ENCODE measurements at places on chromosomes 12 and 14.

DNA sequence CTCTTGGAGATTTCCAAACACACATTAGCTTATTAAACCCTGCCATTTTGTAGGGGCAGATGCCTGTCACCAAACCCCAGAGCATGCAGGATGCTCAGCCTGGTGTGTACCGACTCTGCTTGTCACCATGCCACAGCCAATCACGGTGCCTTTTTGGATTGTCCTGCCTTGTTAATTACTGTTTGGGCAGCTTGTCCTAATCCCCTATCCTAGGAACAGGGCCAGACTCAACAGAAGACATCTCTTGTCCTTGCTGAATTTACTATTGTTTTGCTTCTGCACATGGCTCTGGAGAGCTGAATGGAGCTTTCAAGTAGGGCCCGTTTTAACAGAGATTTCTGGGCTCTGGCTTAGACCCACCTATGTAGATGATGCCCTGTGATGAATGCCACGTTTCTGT is 388.5 kb downstream of the AACS start:
- peak; percentile 6 for DNase-seq

DNA sequence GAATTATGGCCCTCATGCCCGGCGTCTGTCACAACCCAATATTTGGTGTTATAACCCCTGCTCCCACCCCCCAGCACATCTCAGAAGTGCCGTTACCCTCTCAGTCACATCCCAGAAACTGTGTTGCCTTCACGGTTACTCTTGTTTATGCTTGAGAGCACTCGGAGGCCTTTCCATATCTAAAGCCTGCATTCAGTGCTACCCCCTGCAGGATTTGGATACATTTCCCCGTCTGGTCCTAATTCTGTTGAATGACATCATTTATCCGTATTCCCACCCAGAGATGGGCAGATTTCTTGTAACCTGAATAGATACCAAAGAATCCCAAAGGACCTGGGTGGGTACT is 19.1 kb upstream of the FOS start:
- no peak for DNase-seq

DNA sequence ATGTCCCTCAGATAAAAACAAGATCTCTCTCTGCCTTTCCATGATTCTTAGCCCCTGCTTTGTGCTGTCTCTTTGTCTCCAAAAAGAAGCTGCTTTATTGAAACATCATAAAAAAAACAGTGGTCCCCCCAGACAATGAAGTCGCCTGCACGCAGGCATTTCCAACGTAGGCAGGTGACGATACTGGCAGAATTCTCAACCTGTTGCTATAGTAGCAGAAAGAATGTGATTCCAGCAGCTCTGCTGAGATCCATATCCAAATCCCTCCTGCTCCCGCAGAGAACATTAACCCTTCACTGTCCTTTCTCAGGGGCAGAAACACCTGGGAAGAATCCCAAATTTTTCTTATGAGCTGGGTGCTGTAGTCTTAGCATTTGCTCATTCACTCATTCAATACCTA is 84.8 kb downstream of the STON2 start:
- peak; percentile 35 for DNase-seq

DNA sequence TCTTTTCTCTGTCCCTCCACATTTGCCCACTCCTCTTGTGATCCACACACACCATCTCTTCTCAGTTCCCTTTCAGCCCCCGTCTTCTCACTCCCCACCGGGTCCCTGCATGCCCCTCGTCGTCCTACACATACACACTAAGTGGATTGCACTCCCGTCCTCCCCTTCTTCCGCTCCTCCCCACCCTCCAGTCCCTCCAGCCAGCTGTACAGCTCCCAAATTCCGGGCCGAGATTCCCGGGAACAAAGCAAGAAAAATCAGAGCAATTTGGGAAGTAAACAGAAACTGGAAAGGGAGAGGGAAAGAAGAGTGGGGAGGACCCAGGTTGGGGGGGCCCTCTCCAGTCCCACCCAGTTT is 282 bp upstream of the IGFBP6 start:
- DNase-seq = no peak

DNA sequence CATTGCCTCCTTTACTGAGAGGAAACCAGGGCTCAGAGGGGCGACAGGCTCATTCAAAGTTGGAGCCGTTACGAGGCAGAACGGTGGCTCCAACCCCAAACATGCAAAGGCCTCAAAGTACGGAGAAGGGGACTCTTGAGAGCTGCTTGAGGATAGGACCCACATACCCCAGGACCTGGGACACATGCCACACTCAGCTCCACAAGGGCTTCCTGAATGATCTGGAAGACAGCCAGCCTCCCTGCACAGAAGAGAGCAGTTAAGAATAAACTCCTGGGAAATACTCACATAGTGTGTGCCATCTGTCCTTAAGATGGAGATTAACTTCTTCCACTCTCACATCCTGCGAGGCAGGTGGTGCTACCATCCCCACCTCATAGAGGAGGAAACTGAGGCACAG is 26.6 kb upstream of the NXPH4 start:
- no peak for DNase-seq

DNA sequence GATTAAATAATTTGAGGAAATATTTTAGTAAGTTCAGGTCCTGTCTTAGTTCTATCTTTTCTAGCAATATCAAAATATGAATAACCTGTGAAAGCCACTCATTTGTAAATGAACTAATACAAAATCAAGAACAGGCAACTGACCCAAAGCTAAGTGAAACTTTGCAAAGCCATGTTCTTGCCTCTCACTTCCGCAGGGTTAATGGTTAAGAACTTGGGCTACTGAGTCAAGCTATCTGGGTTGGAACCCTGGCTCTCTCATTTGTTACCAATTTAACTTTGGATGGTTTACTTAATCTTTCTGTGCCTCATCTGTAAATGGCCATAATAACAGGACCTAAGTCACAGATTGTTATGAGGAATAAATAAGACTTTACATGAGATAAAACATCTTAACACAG is 2.8 kb downstream of the KIF21A start:
- DNase-seq = no peak

- DNase-seq = no peak
These were observed 319.7 kb upstream of the NAV3 start for GRCh38 chr12:77510985-77511384.

DNA sequence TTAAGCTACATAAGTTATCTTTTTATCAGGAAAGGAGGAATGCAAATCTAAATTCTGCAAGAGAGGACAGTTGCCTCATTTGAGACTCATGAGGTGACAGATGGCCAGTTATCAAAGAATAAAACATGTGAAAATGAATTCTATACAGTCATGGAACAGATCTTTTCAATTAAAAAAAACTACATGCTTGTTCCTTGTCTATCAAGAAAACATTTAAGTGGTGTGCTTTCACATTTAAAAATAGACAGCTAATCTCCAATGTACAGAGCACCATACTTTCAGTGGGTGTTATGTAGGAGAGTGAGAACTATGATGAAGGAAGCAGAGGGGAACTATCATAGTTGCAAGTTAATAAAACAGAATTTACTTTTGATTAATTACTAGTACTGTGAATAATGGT is 76.7 kb upstream of the TTC7B start:
- DNase-seq = no peak

DNA sequence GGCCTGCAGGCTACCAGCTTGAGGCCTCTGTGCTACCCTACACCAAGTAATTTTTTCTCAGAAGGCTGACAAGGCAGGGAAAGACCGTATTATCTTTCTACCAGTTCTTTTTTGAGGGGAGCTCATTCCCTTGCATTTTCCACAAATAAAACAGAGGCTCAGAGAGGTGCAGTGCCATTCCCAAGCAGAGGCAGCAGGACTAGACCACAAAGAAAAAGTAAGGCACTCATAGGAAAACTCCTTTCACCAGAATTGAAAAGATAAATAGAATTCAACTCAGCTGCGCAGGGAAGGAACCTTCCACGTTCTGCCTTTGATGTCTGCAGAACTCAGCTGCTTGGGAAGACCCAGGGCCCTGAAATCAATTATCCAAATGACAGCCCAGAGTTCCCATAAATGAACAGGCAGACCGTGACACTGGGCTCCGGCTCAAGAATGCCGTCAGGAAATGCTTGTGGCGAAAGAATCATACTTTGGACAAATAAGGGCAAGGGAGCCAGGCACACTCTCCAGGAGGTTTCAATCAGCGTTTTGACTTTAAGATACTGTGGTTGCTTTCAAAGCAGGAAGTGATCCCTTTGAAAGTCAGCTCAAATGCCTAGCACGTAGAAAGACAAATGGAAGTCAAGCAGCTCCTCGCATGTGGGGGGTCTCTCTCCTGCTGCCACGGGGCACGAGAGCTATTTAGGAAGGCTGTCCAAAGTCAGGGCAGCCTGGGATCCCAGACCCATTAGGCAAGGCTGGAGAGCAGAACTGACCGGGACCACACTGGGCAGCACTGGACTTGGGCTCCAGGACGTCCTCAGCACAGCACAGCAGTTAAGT is 14.0 kb downstream of the KCTD10 start:
- no peak for DNase-seq

DNA sequence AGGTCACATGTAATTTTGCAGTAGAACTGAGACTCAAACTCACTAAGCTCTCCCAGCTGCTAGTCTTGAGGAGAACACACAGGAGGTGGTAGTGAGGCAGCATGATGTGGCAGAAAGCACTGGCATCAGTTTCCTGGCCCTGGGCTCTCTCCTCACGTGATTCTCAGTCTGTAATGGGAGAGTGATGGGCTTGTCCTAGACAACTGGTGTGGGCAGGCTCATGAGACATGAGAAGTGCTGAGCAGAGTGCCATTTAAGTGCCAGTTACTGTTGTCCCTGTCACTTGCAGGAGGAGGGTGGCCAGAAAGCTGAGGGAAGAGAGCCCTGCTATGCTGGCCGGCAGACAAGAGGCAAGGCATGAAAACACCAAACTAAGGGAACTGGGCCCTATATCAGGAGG is 48.5 kb upstream of the OVCH1 start:
- no peak for DNase-seq

DNA sequence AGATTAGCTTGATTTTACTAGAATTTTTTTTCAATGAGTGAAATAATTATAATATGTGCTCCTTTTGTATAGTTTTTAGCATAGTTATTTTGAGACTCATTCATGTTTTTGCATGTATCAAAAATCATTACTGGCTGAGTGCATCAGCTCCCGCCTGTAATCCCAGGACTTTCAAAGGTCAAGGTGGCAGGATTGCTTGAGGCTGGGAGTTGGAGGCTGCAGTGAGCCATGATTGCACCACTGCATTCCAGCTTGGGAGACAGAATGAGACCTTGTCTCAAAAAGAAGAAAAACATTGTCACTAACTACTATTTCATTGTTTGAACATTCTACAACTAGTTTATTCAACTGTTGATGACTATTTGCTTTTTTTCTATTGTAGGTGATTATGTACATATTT is 802.7 kb downstream of the SLC16A7 start:
- DNase-seq = no peak

GRCh38 chr12:52006726-52007157 is at the start of gene TAMALIN:
Gene TAMALIN, plus strand, starts transcription at chr12:52006946. Its CDS starts 74 bp downstream, at chr12:52007020.
- DNase-seq = peak; percentile 33

DNA sequence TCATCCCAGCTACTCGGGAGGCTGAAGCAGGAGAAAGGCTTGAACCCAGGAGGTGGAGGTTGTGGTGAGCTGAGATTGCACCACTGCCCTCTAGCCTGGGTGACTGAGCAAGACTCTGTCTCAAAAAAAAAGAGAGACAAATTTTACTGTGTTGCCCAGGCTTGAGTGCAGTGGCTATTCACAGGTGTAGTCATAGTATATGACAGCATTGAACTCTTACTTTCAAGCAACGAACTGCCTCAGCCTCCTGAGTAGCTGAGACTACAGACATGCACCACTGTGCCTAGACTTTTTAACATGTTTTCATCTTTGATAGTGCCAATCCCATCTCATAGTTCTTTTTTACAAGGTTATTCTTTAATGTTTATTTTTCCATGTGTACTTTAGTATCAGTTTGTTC is 13.7 kb downstream of the ARID2 start:
- DNase-seq = no peak

DNA sequence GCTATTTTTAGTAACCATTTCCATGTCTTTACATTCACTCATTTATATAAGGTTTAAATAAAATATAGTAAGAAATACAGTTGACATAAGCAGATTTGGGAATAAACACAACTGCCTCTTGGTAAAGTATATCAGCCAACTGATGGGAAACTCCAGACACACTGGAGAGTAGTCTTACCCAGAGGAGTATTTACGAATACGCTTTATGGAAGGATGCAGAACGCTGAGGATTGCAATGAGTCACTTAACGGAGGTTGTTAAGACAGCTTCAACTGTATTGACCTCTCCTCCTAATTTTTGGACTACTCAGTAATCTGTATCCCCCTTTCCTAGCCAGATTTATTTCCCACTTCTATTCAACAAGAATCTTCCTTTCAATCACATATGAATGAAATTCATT is 6.0 kb downstream of the C2CD5 start:
- DNase-seq = no peak

DNA sequence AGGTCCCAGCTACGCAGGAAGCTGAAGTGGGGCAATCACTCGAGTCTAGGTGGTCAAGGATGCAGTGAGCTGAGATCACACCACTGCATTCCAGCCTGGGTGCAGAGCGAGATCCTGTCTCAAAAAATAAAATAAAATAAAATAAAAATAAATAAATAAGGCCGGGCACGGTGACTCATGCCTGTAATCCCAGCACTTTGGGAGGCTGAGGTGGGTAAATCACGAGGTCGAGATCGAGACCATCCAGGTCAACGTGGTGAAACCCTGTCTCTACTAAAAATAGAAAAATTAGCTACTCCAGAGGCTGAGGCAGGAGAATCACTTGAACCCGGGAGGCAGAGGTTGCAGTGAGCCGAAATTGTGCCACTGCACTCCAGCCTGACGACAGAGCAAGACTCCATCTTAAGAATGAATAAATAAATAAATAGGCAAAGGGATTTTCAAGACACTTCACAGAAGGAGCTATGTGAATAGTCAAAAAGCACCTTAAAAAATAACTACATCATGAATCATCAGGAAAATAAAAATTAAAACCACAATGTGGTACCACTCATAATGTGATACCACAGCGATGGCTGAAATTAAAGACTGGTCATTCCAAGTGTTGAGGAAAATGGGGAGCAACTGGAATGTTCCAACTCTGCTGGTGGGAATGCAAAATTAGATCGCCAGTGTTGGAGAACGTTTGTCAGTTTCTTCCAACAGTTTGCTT is 92.9 kb upstream of the TBX3 start:
- no peak for DNase-seq

- DNase-seq = no peak
These were observed 13.9 kb upstream of the PCED1B start for GRCh38 chr12:47065546-47065945.

DNA sequence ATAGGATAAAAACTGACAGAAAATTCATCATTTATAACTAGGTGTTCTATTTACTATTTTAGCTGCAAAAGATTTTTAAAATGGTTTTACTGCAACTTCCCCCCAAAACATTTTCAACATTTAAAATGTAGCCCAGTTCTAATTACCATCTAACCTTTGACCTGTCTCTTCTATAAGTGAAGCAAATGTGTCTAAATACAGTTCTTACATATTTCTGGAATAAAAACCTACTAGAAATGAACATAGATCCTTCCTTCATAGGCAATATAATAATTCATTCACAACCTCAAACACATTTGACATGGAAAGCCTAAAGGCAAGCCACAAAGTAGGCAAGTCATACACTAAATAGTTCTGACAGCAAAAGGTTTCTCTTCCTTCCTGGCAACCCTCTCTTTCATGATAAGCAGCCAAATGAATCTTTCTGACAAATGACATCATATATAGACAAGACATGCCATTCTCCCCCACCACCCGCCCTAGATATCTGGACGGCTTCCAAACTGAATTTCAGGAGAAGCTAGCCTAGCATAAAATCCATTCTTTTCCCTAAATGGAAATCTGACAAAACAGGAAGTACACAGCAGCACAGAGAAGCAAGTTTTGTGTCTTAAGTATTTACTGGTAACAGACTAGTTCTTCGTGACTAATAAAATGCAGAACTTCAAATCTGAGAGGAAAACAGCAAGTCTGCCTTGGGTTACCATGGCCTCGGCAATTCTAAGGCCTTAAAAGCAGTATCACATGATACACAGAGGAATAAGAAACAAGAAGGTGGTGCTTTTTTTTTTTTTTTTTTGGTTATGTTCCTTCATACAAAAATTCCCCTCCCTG is 17.2 kb upstream of the ARID4A start:
- no peak for DNase-seq
